Stimulated activated CD4-positive, alpha-beta T cell treated with anti-CD3 and anti-CD28 coated beads, Interleukin-4, amount 100 ng/mL, for 4 hours (primary cell): ENCODE measurements at places on chromosomes 4 and X.

- no peak for DNase-seq
These were observed 331.1 kb upstream of the CPEB2 start for GRCh38 chr4:14671146-14671545.

GRCh38 chr4:176001151-176002006 lies 64.3 kb upstream of the WDR17 start:
- no peak for DNase-seq

- DNase-seq: no peak
These were observed 161.1 kb upstream of the NDST4 start for GRCh38 chr4:115274545-115274944.

- DNase-seq: no peak
These were observed 84.8 kb upstream of the ZNF827 start for GRCh38 chr4:146023334-146023967.

GRCh38 chrX:96372313-96373046 lies 312.2 kb upstream of the DIAPH2 start:
- no peak for DNase-seq

- DNase-seq: no peak
These were observed 200.8 kb downstream of the CEP135 start for GRCh38 chr4:56149591-56149990.

- no peak for DNase-seq
These were observed 8.1 kb upstream of the SMS start for GRCh38 chrX:21932292-21933002.
